ENCODE measurements at places on chromosomes 1 and 21.

DNA sequence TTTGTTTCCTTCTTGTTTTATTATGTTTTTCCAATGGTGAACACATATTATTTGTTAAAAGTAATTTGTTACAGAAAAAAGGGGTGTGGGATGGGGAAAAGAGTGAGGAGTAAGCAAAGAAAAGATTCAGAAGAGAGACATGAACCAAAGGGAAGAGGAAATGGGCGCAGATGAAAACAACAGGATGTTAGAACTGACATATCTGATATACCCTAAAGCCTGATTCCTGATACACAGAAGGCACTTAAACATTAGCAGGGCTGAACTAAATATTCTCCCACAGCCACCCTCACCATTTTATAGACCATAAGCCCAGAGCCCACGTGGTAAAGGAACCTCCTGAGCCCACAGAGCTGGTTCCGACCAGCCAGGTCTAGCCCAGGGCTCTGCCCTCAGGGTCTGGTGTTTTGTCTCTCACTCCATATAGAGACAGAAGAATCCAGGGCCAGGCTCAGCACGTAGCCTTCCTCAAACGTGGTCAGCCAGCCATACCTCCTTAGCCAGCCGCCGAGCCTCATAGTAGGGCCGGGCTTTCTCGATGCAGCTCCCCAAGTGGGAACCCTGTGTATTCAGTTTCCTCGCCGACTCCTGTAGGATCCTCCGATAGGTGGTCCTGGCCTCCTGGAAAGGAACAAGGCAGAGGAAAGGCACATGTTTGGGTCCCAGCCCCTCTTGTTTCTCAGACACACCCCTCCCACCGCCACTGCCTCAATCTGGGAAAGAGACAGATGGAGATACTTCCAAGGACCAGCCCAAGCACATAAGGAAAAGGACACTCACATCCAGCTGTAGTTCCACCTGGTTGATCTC lies 9.5 kb downstream of the SH3BP5L start:
- H3K27me3 ChIP-seq, result no peaks in the 10 kb centered on the region
- no peak overlapping the region for H3K27ac ChIP-seq
- H3K36me3 ChIP-seq, result peaks cover 81% of the 10 kb centered on the region
- no peak overlapping the region for H3K4me3 ChIP-seq
- ATAC-seq, result no peak

DNA sequence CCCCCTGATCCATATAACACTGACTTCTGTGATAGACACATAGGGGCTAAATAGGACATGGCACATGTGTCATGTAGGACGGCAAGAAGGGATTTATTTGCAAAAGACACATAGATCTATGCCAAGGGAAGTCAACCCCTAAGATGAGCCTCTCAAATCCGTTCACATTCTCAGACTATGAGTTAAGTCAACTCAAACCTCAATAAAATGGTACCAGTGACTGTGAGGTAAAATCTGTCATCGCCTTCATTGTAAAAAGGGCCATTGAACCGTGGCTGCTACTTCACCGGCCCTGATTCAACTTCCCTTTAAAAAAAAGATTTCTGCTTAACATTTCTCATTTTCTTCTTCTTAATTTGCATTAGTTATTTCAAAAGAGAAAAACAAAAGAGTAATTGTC lies 144.0 kb downstream of the ZNF281 start:
- H3K4me3 ChIP-seq, result no peak overlapping the region
- ATAC-seq, result no peak
- peaks cover 18% of the 10 kb centered on the region for H3K4me1 ChIP-seq
- no peak overlapping the region for H3K27ac ChIP-seq
- no peaks in the 10 kb centered on the region for H3K36me3 ChIP-seq
- H3K27me3 ChIP-seq, result no peaks in the 10 kb centered on the region

GRCh38 chr1:212520299-212520698 lies 87.6 kb downstream of the NENF start:
- H3K4me3 ChIP-seq, result no peak overlapping the region
- no peaks in the 10 kb centered on the region for H3K36me3 ChIP-seq
- ATAC-seq, result no peak
- no peak overlapping the region for H3K27ac ChIP-seq
- no peaks in the 10 kb centered on the region for H3K4me1 ChIP-seq
- H3K27me3 ChIP-seq, result peaks cover 58% of the 10 kb centered on the region

DNA sequence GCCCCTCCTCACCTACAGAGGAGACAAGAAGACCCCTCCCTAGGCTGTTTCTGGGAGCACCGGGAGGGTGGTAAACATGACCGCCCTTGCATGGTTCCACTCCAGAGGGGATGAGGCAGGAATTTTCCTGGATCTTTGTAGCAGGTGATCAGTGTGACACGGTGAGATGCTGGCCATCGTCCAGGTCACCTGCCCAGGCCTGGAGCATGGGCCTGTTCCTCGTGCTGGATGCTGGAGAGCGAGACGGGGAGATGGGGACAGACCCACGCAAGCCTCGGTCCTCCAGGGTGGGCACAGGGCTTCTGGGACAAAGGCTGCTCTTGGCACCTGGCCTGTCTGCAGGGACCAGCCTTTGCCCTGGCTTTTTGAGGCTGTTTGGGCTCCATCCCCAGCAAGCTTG lies 46.2 kb downstream of the DMRTB1 start:
- no peaks in the 10 kb centered on the region for H3K36me3 ChIP-seq
- no peak overlapping the region for H3K27ac ChIP-seq
- H3K4me1 ChIP-seq, result no peaks in the 10 kb centered on the region
- no peak overlapping the region for H3K4me3 ChIP-seq
- ATAC-seq, result no peak

DNA sequence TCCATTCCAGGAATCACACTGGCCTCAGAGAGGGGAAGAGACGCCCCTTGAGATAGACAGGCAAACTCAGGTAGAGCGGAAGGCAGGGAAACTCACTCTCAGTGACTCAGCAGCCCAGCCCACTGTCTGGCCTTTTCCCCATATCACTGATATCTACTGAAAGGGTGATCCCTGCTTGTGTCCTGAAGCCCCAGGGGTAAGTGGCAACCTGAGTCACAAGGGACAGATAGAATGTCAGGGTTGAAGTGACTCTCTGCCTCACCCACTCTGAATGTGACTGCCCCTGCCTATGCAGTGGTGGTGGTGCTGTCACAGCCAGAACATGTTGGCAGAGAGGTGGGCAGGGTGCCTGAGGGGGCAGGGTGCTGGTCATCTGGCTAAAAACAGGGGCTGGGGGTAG lies 157.5 kb upstream of the FGGY start:
- no peaks in the 10 kb centered on the region for H3K36me3 ChIP-seq
- peaks cover 47% of the 10 kb centered on the region for H3K4me1 ChIP-seq
- H3K27ac ChIP-seq, result peak overlapping the region; percentile 59

GRCh38 chr1:11749203-11749689 lies 12.7 kb upstream of the C1orf167 start:
- peaks cover 6% of the 10 kb centered on the region for H3K4me1 ChIP-seq
- no peak overlapping the region for H3K27ac ChIP-seq
- no peaks in the 10 kb centered on the region for H3K27me3 ChIP-seq
- ATAC-seq, result no peak
- no peak overlapping the region for H3K4me3 ChIP-seq

DNA sequence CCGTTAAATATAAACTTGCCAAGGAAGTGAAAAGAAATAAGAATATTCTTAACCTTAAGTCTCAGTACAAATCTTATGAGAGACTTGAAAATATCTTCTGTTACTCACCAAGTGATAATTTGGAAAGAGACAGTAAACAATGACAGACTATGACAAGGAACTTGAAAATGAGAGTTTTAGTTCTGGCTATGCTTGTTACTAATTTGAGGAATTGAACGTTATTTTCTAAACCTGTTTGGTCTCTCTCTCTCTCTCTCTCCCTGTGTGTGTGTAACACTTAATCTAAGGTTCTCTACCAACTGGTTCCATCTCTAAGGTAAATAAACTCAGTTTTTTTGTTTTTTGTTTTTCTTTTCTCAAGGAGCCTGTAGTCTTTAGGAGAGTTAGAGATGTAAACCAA lies 161.8 kb downstream of the AMY1C start:
- peaks cover 7% of the 10 kb centered on the region for H3K4me1 ChIP-seq
- no peaks in the 10 kb centered on the region for H3K27me3 ChIP-seq
- no peak overlapping the region for H3K4me3 ChIP-seq
- no peak overlapping the region for H3K27ac ChIP-seq

- peaks cover 7% of the 10 kb centered on the region for H3K4me1 ChIP-seq
- peaks cover 11% of the 10 kb centered on the region for H3K27me3 ChIP-seq
- H3K36me3 ChIP-seq, result no peaks in the 10 kb centered on the region
These were observed 5.2 kb upstream of the RERE start for GRCh38 chr1:8822373-8823294.

DNA sequence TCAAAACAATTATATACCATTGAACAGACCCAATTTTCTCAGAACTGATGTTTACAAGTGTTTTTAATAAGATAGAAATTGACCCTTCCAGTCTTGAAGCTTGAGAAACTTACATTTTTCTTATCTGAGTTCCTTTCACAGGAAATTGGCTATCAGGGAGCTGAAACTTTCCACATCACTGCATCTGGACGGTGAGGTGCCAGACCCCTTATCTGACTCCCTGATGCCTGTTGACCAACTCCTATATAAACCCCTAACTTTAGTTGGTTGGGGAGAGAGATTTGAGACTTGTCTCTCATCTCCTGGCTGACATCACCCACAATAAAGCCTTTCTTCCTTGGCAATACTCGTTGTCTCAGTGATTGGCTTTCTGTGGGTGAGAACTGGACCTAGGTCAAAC lies 31.4 kb downstream of the LACTBL1 start:
- no peak overlapping the region for H3K27ac ChIP-seq
- no peak for ATAC-seq
- H3K27me3 ChIP-seq, result peaks cover 26% of the 10 kb centered on the region
- no peaks in the 10 kb centered on the region for H3K4me1 ChIP-seq
- no peak overlapping the region for H3K4me3 ChIP-seq

DNA sequence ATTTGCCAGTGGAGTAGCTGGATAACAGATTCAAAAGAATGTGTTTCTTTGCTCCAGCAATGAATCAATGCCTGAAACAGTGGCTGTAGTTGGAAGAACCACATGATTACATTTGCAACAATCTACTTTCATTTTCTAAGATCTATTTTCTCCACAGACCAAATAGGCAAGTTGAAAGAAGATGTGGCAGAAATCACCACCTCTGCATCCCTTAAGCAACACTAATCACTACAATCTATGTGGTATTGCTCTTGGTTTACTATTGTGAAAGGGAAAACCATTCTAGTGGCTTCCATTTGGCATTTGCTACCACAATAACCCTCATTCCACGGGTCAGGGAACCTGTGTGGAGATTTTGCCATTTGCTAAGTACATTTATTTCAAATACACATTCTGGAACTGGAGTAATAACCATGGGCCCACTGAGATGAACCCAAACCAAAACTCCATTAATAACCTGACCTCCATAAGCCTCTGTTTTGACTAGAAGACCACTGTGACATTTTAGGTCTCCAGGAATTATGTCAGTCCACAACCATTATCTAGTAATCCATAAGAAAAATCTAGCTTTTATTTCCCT lies 66.3 kb downstream of the C1orf185 start:
- H3K27ac ChIP-seq, result no peak overlapping the region
- peaks cover 16% of the 10 kb centered on the region for H3K27me3 ChIP-seq
- H3K4me1 ChIP-seq, result no peaks in the 10 kb centered on the region
- H3K4me3 ChIP-seq, result no peak overlapping the region

DNA sequence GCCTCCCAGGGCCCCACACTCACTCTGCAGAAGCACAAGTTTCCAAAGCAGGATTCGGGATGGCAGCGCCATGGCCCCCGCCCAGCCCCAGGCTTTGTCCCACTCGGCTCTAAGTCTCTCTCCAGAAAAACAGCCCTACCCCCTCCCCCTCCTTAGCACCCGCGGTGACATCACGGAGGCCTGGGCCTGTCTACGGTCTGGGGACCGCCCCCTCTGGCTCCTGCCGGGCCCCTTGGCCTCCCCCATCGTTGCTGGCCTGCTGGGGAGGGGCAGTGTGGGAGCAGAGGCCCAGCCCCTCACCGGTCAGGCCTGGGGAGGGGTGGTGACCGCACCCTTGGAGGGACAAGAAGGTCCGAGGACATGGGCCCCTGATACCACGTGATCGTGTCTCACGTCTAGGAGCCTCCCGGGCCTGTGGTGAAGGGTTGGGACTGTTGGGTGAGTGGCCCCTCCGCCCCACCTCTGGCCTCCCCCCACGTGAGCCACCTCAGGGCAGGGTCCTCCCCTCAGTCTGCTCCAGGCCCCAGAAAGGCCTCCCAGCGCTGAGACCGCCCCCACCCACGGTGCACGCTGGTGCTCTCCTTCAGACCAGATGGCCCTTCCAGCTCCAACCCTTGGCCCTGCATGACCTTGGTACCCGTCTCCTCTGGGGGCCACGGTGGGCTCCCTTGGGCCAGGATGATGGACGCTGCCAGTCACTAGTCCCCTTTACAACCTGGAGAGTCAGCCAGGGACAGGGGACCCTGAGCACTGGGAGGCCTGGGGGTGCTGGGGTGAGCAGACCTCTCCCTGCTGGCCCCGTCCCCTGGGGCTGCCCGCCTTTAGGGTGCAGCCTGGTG lies at the start of gene MXRA8:
Gene MXRA8 (minus strand): TSS at position 123 of the 839 bp plus-strand sequence. CDS start 51 bp downstream, at position 72.
- no peak within 1 kb of the TSS for H3K4me3 ChIP-seq
- H3K27ac ChIP-seq, result no peak within 1 kb of the TSS
- ATAC-seq, result no peak
- peaks cover 44% of the 10 kb centered on the region for H3K4me1 ChIP-seq

Measured in stimulated activated memory B cell treated with anti-CD40 and anti-IgM and Interleukin-4, amounts not matched to agents 10 μg/mL and 1 μg/mL and 100 μg/mL, for 72 hours (primary cell).